ENCODE measurements at places on chromosomes 7 and 10. TPM values are rescaled to one million over a fixed set of nuclear protein-coding genes. Genes with fewer than 3 reads are reported as not detected.
A peak's percentile ranks its signal among the peaks of the same experiment; 100 is the strongest.

DNA sequence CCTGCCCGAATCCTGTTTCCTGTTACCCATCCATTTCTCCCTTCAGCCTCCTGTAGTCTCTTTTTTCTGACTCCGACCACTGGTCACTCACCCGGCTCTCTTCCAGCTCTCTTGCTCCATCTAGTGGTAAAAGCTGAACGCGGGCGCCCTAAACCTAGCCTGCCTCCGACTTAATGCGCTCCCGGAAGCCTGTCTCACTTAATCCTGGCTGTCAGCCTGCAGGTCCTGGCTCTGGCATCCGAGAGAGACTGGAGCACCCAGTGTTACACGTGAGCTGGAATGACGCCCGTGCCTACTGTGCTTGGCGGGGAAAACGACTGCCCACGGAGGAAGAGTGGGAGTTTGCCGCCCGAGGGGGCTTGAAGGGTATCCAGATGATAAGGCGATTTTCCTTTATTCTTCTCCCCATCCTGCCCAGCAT, 10.3 kb downstream of the SUMF2 start:
- DNase-seq = peak; percentile 77

GRCh38 chr7:44646176-44646920, 39.9 kb downstream of the OGDH start:
- no peak for DNase-seq

DNA sequence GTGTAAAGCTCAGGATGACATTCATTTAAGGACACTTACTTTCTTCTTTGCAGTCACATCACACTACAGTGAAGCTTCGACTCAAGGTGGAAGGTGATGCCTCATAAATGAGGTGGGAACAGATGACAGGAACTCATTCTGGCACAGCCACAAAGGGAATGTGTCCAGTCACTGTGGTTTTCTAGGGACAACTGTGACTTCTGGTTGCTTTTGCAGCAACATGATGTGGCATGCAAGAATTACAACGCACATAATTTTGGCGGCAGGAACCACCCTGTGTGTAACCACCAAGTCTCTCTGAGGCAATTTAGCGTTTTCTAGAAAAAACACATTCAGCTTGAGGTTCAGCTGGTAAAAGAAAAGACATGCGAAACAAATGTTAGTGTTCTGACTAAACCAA, 32.0 kb upstream of the FERD3L start:
- no peak for DNase-seq

DNA sequence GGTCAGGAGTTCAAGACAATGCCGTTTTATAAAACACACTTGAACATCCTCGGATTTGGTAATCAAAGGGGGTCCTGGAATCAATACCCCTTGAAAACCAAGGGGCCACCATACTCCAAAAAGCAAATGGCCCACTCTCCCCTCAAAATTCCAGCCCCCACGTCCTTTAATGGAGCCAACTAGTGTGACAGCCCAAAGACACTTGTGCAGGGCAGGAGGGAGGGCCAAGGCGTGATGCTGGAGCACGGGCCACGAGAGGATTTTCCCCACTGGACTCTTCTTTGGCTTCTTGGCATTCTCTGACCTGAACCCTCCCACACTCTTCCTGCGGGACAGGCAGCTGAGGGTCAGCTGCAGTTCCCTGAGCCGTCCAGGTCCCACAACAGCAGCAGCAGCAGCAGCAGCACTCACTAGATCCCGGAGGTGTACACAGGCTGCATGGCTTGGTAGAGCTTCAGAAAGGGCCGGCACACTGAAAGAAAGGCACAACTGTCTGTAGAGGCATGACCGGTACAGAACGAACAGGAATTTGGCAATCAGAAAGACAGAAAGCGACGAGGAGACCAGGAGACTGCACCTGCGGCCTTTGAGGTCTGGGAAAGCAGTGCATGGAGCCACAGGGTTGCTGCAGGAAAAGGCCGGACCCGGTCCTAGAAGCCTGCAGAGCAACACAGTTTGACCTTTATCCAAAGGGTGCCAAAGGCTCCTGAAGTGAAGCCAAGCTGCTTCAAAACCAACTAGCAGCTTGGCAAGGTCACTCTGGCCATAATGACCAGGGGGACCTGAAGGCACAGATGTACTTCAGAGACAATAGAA, 168.2 kb downstream of the TNS3 start:
- DNase-seq = no peak

DNA sequence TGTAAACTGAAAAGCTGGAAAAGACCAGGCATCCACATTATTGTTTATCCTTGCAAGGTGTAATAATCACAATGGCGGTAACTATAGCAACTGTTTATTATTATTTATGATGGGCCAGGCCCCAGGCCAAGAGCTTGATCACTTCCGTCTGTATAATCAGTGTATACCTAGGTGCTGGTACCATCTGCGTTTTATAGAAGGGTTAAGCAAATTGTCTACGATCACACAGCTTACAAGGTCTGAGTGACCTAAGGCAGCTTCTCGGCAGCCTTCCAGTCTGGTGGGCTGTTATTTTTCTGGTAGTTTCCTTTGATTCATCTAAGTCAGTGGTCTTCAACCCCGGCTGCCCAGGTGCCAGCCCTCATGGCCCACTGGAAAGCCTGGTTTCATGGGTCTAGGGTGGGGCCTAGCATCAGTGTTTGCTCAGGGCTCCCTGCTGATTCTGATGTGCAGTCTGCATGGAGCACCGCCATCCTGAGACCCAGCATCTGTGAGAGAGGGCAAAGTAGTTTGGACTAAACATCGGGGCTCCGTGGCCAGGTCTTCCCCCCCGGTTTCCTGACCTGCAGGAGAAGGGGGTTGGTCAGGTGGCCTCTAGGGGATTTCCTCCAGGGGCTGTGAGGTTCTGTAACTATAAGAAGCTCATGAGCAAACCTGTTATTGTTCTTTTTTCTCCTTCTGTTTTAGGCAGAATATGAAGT, 146.4 kb downstream of the RGS10 start:
- DNase-seq = no peak

GRCh38 chr10:88949912-88950837, 2.4 kb downstream of the ACTA2 start:
- no peak for DNase-seq

GRCh38 chr10:30868611-30869010, 163.1 kb downstream of the ZNF438 start:
- DNase-seq = no peak

GRCh38 chr10:12018438-12019282, 23.9 kb downstream of the UPF2 start:
- no peak for DNase-seq

GRCh38 chr10:45377858-45378257, 3.8 kb downstream of the ALOX5 start:
- DNase-seq = no peak

DNA sequence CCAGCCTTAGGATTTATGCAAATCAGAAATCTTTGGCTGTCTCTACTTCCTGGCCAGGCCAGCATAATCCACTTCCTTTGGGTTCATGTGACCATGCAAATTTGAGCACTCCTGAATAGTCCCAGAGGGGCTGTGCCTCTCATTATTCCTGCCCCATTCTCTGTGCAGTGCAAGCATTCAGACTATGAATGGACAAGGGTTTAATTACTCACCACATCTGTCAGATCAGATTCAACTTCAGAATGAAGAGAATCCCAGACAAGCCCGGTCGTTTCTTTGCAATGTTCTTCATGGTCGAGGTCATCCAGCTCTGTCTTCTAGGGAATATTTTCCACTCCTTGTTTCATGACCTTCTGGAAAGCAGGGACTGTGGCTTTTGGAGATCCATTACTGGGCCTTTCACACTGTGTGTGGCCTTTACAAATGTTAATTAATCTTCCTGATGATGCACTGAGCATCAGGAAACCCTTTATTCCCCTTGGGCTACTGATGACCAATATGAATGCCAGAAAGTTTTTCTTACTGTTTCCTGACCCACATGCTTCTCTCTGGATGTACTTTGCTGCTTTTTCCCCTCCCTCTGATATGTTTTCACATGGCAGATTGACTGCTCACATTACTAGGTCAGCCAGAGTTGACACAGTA, 217.6 kb upstream of the TCF7L2 start:
- no peak for DNase-seq

- DNase-seq = no peak
Observed at GRCh38 chr7:81301815-81302214, 383.0 kb upstream of the SEMA3C start.

DNA sequence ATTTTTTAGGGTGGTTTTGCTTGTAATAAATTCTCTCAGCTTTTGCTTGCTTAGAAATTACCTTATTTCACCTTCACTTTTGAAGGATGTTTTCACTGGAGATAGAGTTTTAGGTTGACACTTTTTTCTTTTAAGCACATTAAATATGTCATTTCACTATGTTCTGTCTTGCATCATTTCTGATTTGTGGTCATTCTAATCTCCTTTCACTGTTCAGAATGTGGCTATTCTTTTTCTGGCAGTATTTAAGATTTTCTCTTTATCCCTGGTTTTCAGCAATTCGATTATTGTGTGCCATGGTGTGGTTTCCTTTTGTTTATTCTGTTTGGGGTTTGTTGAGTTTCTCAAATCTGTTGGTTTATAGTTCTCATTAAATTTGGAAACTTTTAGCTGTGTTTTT, 1065.6 kb downstream of the KCNMA1 start:
- no peak for DNase-seq

- peak; percentile 61 for DNase-seq
Observed at GRCh38 chr7:102291056-102291915, 4.6 kb downstream of the SH2B2 start.

DNA sequence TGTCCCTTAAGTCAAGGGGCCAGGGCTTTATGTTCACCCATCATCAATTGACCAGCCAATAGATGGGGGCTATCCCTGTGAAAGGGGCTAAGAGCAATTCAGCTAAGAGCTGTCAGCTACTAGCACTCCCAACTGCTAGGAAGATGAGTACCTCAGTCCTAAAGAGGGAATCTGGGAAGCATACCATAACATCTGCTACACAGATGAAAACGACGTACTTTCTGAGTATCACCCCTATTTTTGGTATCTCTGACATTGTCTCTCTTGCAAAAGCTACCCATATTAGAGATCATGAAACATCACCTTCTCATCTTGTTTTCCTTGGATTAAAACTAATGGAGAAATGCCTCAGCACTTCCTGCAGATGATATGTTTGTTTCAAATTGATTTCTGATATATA, 7.5 kb upstream of the SMNDC1 start:
- DNase-seq = no peak

DNA sequence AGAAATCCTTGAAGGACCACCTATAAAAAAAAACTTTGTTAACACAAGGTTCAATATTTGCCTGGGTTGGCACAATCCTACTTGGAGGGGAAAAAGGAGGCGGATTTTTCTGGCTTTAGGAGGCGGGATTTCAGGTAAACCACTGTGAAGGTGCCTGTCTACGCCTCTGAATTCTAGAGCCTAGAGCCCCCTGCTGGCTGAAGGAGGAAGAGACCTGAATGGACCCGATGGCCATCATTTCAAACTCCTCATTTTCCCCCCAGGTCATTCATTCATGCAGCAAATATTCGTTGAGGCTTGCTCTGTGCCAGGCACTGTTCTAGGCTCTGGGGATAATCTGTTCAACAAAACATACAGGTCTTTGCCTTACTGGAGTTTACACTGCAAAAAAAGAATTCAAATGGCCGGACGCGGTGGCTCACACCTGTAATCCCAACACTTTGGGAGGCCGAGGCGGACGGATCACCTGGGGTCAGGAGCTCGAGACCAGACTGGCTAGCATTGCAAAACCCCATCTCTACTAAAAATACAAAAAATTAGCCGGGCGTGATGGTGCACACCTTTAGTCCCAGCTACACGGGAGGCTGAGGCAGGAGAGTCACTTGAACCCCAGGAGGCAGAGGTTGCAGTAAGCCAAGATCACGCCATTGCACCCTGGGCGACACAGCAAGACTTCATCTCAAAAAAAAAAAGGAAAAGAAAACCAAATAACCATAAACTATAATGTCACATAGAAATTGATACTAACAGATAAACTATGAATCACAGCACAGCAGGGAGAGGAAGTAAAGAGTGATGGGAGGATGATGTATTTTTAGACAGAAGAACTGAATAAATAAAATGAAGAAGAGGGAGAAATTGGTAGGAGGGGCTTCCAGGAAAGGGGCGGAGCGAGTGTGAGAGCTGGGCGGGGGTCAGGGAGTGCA, 90.1 kb upstream of the NFE2L3 start:
- peak; percentile 82 for DNase-seq

DNA sequence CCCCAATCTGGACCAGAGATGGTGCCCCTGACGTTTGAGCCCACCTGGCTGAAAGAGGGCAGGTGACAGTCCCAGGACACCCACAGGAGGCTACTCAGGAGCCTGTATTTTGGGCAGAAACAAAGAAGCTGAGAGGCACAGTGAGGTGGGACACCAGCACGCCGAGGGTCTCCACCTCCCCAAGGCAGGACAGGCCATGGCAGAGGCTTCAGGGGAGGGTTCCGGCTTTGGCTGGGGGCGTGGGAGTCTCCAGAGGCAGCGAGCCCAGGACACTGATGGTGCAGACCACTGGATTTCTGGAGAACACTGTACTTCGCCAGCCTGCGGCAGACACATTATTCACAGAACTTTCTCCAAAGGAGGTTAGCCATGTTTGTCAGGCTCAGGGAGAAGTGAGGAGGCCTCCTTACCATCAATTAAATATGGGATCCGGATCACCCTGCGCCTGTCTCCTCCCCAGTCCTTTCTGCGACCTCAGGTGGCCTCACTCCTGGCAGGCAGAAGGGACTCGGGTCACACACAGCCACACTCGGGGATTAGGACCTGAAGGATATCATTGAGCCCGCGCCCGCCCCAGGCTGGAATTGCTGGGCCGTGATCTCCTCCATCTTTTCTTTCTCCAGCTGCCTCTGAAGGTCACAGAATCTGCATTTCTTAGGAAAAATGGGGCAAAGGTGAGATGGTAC, 98.3 kb downstream of the MKI67 start:
- no peak for DNase-seq

DNA sequence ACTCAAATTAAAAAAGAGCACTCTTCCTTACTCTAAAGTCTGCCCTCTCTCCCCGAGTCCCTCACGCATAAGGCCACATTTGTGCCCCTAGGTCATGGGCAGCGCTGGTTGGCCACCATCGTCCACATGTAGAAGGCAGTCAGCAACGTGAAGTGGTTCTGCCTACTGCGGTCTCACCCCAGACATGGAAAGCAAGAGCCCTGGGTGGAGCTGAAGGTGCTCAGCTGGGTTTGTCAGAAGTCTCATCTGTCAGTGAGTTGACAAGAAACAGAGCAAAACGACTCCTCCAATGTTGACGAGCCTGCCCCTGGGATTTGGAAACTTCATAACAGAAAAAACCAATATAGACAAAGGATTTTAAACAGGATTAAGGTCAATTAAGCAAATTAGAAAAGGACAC, 192.3 kb upstream of the PRSS58 start:
- no peak for DNase-seq

- no peak for DNase-seq
Observed at GRCh38 chr7:67825356-67825755, 828.7 kb downstream of the TYW1 start.

GRCh38 chr10:89515031-89515841, 20.2 kb downstream of the SLC16A12 start:
- no peak for DNase-seq

GRCh38 chr10:117934477-117934876, 112.3 kb downstream of the RAB11FIP2 start:
- DNase-seq = no peak

DNA sequence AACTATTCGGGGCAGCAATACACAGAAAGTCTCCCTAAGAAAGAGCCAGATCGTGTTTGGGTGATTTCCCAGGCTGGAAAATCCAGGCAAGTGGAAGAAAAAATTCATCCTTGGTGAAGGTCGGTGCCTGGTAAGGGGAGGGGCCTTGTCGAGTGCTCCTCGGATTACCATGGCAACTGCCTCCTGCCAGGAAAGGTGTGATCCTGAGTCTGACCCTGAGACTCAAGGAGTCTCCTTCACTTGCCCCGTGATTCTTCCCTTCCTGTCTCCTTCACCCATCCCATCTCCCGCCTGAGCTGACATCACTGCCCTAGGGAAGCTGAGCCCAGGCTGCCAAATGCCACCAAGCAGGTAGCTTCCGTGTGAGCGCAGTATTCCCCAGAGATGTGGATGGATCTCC, 112.2 kb downstream of the MYL10 start:
- DNase-seq = no peak

ANLN gene
- total RNA-seq = 46.6 TPM

MINPP1 gene
- 9.7 TPM for total RNA-seq

Data from activated CD4-positive, alpha-beta memory T cell treated with anti-CD3 and anti-CD28 coated beads for 36 hours (primary cell).